NCI-H187 (cell line): ENCODE measurements at places on chromosomes 13 and 19.
A peak's percentile ranks its signal among the peaks of the same experiment; 100 is the strongest.

- DNase-seq, result no peak
Measured at GRCh38 chr13:20174656-20175405, 14.0 kb upstream of the GJA3 start.

GRCh38 chr13:58583966-58584365 is 952.4 kb downstream of the PCDH17 start:
- DNase-seq, result no peak

DNA sequence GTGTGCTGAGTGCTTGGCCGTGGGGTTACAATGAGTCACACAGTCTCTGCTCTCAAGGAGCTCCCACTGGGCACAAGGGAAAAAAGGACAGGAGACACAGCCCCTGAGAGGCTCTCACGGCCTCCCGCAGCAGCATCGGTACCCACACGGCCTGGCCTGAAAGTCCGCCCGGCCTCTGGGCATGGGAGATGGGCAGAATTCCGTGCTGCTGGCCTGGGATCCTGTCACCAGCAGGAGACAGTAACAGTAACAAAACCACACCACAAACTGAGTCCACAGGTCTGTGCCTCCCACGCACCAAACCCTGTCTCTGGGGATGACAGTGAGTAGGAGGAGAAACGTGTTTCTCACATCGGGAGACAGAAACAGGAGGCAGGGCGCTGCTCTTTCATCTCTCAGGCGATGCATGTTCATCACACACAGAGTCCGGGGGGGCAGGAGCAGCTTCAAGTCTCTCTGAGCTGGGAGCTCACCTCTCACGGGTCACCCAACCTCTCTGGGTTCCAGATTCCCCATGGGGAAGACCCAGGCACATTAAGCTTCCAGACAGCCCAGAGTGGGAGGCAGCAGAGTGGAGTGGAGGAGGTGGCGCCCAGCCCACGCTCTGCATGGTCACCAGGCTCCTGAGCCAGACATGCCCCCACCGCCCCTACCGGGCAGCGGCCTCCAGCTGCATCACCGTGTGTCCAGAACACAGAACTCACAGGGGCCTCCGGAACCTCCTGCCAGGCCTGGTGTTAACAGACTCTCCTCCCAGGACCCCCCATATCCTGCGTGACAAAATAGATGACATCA is 124.7 kb upstream of the VSTM2B start:
- no peak for DNase-seq

DNA sequence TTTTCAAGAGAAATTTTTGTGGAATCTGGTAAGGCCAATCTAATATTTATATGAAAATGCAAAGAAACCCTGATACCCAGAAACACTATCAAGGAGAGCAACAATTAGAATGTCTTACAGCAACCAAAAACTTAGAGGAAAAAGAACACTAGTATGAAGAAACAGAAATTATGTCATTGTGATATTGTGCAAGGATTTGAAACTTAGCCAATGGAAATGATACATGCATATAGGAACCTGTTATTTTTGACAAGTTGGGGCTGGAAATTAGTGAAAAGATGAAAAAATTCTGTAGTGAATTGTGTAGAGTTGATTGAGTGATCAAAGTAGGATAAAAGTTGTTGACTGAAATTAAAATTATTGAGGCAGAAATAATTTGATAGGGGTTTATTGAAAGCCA is 792.6 kb upstream of the SLITRK6 start:
- no peak for DNase-seq

- DNase-seq, result peak; percentile 33
Measured at GRCh38 chr19:8158411-8159074, 9.2 kb upstream of the FBN3 start.

DNA sequence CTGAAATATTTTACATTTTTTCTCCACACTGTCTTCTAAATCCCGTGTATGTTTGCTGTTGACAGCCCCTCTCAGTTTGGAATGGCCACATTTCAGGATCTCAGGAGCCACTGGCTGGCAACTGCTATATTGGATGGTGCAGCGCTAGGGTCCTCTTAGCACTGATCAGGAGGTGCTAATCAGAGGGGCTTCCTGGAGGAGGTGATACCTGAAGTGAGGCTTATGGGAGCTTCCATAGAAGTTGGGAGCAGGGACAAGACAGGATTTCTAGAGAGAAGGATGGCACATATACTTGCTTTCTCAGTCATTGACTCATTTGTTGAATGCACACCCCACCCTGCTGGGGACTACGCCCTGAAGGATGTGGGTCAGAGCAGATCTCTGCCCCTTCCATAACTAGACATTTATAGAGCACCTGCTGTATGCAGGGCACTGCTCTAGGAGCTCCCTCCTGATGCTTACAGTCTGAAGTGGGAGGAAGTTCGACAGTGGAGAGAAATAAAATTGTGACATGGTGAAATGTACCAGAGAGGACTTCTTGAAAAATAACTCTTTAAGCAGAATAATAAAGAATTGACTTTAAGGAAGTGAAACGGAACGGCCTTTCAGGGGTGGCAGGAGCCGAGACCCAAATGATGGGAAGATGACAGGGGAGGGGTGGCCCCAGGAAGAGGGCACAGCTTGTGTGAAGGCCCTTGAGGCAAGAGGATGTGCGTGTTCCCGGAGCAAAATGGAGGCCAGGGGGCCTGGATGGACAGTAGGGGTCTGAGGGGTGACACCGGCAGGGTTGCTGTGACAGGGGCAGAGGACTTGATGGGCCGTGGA is 13.1 kb downstream of the AP2A1 start:
- no peak for DNase-seq

DNA sequence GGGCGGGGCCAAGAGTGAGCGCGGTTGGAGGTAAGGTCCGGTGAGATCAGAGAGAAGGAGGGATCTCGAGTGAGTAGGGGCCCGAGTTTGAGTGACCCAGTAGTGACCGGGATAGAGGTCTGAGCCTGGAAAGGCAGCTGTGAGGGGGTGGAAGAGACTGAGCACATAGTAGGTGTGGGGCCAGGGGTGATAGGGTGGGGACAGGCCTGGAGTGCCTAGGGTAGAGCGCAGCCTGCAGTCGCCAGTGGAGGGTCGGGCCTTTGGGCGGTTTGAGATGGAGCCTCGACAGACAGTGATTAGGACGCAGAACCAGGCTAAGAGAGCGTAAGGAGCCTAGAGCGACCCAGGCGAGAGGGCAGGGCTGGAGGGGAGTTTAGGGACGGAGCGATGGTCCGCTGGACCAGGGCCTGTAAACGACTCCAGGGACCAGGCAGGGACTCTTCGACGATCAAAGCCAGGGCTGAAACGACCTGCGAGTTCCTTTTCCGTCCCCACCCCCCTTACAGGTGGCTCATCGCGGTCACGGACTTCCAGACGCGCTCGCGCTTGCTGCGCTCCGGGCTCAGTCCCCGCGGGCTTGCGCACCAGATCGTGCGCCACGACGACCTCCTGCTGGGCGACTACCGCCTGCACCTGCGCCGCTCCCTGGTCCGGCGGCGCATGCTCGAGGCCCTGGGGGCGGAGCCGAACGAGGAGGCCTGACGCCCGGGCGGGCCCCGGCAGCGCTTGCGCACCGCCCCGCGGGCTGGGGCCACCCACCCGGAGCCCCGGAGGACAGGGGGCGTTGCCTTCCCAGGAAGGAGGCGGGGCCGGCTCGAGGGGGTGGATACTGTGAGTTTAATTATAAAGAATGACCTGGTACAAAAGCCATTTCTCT is 9.4 kb downstream of the C19orf81 start:
- DNase-seq, result peak; percentile 32

GRCh38 chr19:44689290-44690130 is 9.4 kb upstream of the CEACAM16 start:
- DNase-seq, result no peak
